ENCODE measurements at places on chromosomes 13 and 19.

DNA sequence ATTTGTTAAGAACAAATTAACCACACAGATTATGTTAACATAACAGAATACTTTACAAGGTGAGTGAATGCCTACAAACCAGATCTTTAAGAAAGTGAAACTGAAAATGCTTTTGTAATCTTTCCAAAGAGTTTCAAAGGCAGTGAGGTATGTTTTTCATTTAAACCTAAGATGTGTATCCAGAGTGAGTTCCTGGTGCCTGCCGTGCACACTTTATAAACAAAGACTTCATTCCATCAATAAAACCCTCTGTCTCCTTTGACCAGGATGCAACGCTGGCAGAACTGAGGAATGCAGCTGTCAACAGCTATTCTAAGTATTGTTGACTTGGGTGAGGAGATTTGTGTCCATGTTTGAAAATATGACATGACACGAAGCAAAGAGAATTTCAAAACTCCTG, 344.6 kb downstream of the DNAJC15 start:
- no peak for DNase-seq

DNA sequence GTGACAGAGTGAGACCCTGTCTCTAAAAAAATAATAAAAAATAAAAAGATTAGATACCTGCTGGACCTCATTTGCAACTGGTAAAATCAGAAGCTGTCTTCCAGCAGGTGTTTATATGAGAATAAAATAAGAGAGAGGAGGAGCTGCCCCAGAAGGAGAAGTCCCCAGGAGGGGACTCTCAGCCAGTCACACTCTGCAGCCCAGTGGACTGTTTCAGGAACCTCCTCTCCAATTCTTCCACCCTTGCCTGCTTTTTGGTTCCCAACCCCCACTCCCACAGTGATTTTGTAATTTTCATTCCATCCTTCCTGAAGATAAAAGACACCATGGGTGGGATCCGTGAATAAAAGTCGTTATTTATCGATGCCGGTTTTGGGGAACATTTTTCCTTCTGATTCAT, 56.9 kb upstream of the TSHZ3 start:
- DNase-seq: no peak

- DNase-seq: no peak
These were observed 31.1 kb downstream of the DNM2 start for GRCh38 chr19:10748927-10749434.

DNA sequence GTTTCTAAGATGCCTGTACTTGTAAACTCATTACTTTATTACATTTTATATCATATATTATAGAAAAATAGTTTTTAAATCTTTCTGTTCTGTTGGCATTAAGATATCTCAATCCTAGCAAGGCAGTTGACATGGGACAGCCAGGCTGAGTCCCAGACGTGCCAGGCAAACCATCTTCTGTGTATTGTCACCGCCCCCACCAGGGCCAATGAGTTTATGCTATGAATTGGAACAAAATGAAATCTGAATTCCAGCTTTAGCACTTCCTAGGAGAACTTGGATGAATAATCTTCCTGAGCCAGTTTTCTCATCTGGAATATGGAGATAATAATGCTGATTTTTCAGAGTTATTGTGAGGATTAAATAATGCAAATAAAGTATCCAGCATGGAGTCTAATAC, 79.9 kb upstream of the GSX1 start:
- DNase-seq: no peak

DNA sequence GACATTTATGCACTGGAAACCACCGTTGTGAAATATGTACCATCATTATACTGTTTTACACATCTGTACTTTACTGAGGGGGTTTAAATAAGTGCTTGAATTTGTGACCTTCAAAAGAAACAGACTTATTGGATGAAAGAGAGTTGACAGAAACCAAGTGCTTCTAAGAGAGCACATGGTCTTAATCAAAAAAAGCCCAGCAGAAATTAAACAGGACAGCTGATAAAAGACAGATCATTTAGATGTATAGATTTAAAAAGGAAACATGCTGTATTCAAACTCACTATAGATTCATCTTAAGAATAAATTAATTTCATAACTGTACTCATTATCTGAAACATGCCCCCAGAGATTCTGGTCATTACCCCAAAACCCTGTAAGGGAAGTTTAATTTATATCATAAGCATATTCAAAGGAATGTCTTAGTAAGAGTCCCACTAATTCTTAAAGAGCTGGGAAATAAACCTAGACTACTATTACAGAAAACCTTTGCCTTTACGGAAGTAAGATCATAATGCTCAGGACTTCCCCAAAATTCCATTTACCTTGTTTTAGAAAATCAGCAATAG, 421.8 kb downstream of the DCT start:
- no peak for DNase-seq
